ENCODE measurements at places on chromosomes 3 and 15.

- DNase-seq = no peak
Measured at GRCh38 chr3:9146367-9147071, 102.9 kb downstream of the SRGAP3 start.

- DNase-seq = no peak
Measured at GRCh38 chr15:53530761-53531160, 228.7 kb downstream of the WDR72 start.

GRCh38 chr3:69743975-69744906 lies 5.0 kb downstream of the MITF start:
- DNase-seq = no peak

DNA sequence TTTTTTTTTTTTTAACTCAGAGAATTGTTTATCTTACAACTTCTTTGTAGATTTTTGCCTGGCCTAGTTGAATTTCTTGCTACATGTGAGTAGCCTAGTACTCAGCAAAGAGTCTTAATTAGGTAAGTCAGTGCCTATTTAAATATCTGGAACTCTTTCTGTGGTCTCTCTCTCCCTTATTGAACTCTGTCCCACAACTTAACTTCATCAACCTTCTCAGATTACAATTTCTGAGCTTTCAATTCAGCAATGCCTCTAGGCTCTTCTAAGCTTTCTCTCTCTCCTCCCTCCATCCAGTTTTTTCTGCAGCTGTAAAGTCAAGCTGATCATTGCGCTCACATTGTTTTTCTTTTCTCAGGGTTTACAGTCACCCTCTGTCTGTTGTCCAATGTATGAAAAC lies 517.6 kb upstream of the ROBO1 start:
- DNase-seq = peak; percentile 53

DNA sequence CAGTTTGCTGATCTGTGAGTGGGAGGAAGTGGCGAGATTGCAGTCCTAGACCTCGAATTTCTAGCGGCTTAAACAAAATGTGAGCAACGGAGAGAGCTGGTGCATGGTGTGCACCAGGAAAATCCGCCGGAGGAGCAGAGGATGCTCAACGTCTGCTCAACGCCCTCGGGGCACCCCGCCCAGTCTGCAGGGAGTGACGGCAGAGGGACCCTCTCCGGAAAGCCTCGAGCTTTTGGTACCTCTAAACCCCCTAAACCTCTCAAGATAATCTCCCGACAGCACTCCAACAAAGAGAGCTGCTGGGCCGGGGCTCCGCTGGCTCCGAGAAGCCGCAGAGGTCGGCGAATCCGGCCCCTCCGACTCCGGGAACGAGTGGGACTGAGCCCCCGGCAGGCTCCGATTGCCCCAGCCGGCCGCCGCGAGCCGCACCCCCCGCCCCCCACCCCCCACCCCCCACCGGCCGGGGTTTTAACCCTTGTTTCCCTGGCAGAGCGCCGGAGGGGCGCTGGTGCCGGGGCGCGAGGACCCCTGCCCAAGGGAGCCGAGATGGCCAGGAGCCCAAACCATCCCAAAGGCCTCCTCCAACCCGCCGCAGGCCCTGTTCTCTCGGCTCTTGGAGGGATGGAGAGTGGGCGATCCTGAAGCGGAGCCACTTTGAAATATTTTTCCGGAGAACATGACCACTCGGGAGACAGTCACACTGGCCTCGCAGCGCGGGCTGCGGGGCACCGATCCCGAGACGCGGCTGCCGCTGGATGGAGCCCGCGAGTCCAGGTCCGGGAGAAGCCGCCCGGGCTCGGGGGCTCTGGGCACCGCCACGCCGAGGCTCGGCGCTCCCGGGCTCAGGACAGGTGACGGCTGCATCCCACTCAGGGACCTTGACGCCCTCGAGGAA lies 1.5 kb downstream of the MEGF11 start:
- peak; percentile 33 for DNase-seq

DNA sequence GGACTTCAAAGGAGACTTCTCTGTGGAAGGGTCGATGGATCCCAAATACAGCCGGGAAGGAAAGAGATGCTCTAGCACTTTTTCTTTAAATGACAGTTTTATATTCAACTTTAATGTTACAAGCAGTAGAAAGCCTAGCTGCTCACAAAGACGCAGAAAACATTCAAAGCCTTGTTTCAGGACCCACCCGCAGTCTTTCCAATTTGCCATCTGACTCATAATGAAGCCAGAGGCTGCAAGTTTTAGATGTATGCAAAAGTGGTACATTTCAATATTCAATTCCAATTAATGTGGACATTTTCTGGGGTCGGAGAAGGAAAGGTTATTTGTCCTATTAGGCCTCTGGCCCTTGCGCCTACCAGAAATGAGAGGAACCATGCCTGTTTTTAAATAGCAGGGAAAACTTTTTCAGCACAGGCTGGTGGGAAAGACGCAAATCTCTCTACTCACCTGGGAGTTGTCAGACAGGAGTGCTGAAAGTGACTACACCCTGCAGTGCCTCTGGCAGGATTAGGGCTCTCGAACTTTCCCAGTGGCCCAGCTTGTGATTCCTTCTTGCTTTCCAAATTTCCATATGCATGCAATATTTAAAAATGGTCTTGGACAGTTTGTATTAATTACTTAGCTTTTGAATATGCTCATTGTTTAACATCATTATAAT lies 117.4 kb upstream of the MBNL1 start:
- DNase-seq = peak; percentile 33

DNA sequence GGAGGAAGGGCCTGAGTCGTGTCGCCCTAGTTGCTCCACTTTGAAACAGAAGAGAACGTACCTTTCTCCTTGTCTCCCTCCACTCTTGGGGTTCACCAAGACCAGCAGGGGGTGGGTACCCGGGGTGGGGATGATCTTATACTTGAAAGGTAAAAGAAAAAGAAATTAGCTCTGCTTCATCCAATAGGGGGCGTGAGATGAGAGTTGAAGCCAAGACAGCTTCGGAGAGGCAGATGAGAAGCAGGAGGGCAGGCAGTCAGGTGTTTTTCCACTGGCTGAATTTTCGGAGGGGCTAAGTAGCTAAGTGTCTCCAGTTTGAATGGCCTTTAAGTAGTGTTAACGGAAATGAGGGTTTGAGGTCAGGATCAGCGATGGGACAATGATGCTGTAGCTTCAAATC lies 100.4 kb downstream of the DGKG start:
- DNase-seq = peak; percentile 27

GRCh38 chr3:50190936-50191660 lies at the start of gene GNAT1:
Gene GNAT1 (plus strand): TSS chr3:50191610. CDS start chr3:50191726, 116 bp downstream.
- no peak for DNase-seq

DNA sequence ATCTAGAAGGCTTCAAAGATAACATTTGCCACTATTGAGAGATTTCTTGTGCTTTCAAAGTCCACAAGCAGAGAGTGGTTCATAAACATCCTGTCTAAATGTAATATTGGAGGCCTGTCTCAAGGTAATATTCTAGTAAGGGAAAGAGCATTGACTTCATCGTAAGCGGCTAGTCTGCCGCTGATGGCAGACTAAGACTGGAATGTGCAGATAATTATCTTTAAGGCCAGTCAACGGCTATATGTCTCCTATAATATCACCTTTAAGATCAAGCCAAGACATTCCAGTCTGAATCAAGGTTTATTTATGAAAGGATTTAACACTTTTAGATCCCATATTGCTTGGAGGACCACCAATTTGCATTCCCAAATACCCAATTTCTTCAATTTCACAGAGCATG lies 424.2 kb upstream of the WNT5A start:
- no peak for DNase-seq

DNA sequence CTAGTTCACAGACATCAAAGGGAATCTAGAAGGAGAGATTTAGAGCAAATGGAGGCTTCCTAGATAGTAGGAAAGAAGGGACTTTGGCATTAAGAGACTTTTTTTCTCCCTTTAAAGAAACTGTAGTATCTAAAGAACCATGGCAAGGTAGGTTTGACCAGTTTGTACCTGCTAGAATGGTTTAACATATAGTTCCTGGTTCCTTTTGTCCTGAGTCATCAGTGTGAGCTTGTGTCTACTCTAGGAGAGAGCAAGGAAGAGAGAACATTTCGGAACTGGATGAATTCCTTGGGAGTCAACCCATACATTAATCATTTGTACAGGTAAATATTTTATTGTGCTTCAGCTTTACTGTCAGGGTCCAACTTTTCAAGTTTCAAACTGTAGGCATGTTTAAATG lies 29.6 kb upstream of the TRPC1 start:
- no peak for DNase-seq

- no peak for DNase-seq
Measured at GRCh38 chr3:6120786-6121185, 740.1 kb upstream of the GRM7 start.

- no peak for DNase-seq
Measured at GRCh38 chr15:80701676-80702311, 6.7 kb downstream of the ABHD17C start.

- no peak for DNase-seq
Measured at GRCh38 chr3:38108649-38109579, 28.0 kb downstream of the ACAA1 start.

- no peak for DNase-seq
Measured at GRCh38 chr15:100215031-100215842, 126.5 kb downstream of the ADAMTS17 start.

DNA sequence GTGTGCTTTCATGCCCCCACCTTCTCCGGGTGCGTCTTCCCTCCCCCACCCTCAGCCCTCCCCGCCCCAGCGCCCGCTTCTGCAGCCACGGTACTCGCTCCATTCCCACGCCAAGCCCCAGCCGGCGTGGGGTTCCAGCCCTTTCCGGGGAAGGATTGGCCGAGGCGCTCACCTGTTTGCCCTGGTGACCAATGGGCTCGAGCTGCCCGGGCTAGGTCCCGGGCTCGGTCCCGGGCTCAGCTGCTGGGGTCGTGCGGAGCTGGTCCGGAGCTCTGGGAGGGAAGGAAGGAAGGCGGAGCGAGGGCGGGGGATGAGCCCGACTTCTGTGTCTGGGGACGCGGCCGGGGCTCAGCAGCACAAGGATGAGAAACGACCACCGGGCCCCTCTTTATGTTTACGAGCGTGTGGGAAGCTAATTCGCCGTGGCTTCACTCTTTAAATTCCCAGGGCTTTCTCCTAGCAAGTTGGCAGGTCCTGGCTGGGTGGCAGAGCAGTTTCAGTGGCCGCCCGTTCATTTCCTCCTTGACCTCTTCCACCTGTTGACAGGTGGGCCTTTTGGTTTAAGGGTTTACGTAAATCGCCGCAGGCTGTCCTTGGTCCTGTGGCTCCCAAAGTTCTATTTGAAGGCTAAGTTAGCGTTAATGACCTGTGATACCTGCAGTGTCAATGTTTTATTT lies at the start of gene IGSF10:
IGSF10 (minus strand) TSS at position 288 of the 677 bp plus-strand sequence. CDS start 2,352 bp downstream, outside the sequence.
- DNase-seq = no peak

DNA sequence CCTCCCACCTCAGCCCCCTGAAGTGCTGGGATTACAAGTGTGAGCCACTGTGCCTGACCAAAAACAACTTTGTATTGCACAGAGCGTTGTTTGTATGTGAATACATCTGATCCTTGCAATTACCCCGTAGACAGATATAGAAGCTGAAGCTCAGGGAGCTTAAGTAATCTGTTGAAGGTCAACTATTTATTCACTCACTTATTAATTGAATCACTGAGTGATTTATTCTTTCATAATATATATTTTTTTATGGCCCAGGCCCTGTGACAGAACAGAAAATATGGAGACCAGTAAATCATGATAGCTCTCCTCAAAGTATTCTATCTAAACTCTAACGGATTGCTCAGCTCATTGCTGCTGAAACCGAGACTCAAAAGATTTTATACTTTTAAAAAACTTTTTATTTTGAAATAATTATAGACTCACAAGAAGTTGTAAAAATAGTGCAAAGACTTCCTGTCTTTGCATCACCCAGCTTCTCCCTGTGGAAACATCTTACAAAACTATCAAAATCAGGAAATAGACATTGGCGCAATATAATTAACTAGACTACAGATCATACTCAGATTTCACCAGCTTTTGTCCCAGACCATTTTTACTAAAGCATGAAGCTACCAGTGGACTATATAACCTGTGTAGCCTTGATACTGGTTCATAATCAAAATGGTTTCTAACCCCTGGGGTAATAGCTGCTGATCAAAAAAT lies 466.1 kb downstream of the PDCD6IP start:
- DNase-seq = no peak

DNA sequence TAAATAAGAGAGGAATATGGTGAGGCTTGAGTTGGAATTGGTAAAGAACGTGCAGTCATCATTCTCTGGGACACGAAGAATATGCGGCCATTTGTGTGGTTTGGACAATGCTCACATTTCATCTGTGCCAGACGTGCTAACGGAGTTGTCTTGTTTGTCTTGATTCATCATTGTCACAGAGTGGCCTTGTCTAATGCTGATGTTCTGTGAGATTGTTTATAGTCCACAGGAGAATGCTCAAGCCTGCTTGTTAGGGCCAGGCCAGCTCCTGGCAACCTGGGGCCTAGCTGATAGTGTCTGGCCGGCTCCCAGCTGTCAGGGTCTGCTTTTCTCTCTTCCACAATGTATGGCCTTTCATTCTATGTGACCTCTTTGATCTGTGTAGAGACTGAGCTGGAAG lies 384.7 kb downstream of the EDEM1 start:
- DNase-seq = no peak

DNA sequence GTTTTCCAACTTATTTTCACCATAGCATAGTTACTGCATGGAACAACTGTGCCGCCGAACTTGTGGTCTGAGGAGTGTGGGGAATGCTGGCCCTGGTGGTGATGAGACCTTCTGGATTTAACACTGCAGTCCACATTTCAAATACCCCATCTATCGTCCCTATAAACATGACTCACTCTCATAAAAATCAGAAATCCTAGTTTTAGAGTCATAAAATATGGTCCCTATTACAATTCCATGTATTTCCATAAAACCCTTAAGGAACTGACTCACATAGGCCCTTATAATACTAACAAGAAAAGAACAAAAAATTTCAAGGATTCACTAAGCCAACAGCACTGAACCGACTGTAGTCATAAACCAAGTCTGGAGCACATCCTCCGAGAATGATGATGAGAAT lies 147.2 kb downstream of the FOXP1 start:
- no peak for DNase-seq

GRCh38 chr15:71899674-71900073 lies 89.3 kb downstream of the NR2E3 start:
- DNase-seq = no peak

DNA sequence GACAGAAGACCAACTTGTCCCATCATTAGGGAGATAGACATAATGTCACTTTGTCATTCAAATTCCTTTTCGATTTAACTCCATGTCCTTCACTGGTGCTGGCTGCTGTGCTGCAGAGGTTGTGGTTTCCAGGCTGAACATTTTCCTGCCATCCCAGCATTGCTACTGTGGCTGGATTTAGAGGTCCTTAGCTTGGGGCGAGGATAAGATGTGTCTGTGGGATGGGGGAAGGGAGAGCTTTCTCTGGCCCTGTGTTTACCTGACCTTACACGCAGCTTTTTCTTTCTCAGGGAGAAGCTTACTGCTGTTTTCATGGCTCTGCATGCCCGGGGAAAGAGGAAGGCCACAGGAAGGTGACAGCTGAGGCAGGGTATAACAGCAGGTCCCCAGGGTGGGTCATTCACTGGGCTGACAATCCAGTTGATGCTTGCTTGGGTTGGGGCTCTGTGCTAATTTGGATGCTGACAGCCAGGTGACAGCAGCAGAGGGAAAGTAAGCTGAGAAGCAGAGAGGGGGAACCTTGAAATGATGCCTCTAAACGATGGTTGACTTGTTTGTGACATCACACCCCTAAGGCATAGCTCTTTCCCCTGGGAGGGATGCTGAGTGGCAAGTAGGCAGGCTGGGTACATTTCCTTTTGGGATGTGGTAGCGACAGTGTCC lies 326.9 kb upstream of the CTNNB1 start:
- DNase-seq = no peak

GRCh38 chr15:88835646-88836045 lies 32.4 kb downstream of the ACAN start:
- peak; percentile 53 for DNase-seq

GRCh38 chr3:15756505-15756904 lies 41.3 kb downstream of the ANKRD28 start:
- DNase-seq = no peak

GRCh38 chr15:89018207-89018606 lies 70.0 kb upstream of the ABHD2 start:
- DNase-seq = peak; percentile 84

GRCh38 chr15:74062671-74063070 lies 19.7 kb downstream of the GOLGA6A start:
- no peak for DNase-seq
